ENCODE measurements at places on chromosomes 16 and 17. TPM values are rescaled to one million over a fixed set of nuclear protein-coding genes. Genes with fewer than 3 reads are reported as not detected.

Gene CCL4
- total RNA-seq: 8.8 TPM

GRCh38 chr16:70577256-70577698, 53.7 kb downstream of the SF3B3 start:
- no peak for DNase-seq

Gene CD300H
- not detected for total RNA-seq

DNA sequence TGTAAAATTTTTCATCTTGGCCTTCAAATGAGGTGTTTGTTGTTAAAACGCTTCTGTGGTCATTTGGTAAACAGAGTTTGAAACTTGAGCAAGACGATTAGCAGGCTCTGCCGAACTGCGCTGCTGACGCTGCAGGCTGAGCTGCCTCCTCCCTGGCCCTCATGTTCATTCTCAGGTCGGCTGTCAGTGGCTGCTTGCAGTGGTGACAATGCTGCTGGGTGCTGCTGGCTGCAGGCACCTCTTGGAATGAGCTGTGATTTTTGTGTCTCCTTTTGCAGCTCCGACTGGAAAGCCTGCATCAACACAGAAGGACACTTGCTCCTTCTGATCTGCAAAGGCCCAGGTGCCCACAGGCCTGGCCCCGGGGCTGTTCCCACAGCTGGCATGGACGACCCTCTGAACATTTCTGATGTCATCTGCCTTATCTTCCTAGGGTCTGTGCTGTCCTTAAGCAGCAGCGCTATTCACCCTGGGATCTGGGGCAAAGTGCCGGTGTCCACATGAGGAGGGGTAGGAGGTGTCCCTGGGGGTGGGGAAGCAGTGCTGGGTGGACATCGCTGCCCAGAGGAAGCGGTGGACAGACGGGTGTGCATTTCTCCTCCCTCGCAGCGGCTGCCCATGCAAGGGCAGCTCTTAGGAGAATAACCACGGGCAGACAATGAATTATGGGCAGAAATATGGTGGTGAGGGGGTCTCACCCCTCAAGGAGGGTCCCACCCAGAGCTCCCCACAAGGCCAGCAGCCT, 23.1 kb upstream of the OSGIN1 start:
- no peak for DNase-seq

DNA sequence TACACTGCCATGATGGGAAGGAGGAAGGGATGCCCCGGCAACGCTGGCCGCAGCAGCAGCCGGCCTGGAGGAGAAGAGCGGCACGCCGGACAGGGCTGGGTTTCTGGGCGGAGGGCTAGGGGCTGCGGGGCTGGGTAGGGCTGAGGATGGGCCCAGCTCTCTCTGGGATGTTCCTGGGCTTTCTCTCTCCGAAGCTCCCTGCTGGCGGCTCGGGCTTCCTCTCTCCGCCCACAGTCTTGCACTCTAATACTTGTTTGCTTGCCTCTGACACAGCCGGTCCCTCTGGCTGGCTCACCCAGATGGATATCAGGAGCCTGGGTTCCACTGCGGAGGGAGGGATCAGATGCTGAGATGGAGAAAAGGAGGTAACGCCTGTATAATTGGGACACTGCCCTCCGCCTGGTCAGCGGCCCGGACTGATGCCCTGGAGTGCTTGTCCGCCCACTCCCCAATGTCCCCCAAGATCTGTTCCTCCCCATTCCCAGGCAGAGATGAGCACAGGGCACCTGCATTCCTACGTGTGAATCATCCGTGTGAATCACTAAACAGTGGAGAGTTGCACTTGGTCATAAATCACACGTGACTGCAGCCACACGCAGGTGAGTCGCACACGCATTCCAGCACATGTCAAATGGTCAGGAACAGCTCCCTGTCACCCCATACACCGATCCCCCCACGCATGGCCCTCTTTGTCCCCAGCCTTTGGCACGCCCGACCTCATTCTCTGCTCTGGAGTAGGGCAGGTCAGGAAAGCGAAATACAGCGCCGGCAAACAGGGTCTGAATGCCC, at the start of gene ALOXE3:
Gene ALOXE3 (minus strand): TSS at position 535 of the 789 bp plus-strand sequence. CDS start 524 bp downstream, at position 11.
- DNase-seq: peak; percentile 48

DNA sequence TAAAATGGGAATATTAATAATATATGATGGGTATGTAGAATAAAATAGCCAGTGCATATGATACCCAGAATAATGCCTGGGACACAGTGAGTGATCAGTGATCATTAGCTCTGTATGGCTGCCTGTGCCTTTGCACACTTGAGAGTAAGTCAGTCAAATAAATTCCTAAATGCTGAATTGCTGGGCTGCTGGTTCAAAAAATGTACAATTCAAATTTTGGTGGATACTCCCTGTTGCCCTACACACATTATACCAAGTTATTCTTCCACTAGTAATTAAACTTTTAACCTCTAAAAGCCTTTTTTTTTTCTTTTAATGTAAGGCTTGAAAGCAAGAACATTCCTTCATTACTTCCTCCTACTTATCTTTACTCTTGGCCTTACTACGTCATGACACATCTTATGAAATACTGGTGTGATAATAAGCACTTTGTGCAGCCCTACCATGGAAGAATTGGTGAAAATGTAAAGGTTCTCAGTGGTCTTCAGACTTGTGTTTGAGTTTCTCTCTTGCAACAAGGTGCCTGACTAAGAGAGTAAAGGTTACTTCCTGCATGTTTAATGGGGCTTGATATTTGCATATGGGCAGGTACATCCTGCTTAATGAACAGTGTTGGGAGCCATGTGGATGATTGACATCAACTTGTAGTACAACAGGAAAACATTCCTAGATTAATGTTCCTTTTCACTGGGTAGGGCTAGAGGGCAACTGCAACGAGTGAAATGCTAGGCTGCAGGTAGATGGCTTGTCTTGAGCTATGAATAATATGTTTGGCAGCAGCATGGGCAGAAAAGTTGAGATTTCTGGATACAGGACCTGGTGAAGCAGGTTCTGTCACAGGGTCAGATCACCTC, 84.3 kb downstream of the PRKCA start:
- no peak for DNase-seq

- no peak for DNase-seq
These were observed 110.7 kb downstream of the ABCC6 start for GRCh38 chr16:16112450-16113053.

Gene DOC2A
- not detected for total RNA-seq

DNA sequence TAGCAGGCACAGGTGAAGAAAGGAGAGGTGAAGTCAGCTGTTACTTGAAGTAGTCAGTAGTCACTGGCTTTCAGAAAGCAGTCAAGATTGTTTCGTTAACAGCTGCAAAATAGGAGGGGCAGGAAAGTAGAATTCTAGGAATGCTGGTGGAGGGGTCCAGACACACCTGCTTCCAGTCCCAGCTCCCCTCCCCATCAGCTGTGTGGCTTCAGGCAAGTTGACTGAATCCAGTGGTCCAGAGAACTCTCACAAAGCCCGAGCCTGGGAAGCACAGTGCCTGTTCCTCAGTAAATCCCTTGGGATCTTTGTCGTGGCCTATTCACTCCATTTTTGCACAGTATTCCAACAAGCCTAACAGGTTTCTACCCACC, 4.6 kb upstream of the SOCS1 start:
- no peak for DNase-seq

DNA sequence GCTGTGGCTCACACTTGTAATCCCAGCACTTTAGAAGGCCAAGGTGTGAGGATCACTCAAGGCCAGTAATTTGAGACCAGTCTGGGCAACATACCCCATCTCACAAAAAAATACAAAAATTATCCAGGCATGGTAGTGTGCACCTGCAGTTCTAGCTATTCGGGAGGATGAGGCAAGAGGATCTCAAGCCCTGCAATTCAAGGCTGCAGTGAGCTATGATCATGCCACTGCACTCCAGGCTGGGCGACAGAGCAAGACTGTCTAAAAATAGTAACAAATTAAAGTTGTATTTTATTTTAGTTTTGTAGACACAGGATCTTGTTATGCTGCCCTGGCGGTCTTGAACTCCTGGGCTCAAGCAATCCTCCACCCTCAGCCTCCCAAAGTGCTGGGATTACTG, 18.2 kb downstream of the USP31 start:
- DNase-seq: no peak

Gene GRAPL
- 188 TPM for total RNA-seq

- peak; percentile 64 for DNase-seq
These were observed 34.9 kb upstream of the ZNF469 start for GRCh38 chr16:88347656-88348376.

Gene TLCD3B
- not detected for total RNA-seq

Gene TOM1L2
- 29.7 TPM for total RNA-seq

DNA sequence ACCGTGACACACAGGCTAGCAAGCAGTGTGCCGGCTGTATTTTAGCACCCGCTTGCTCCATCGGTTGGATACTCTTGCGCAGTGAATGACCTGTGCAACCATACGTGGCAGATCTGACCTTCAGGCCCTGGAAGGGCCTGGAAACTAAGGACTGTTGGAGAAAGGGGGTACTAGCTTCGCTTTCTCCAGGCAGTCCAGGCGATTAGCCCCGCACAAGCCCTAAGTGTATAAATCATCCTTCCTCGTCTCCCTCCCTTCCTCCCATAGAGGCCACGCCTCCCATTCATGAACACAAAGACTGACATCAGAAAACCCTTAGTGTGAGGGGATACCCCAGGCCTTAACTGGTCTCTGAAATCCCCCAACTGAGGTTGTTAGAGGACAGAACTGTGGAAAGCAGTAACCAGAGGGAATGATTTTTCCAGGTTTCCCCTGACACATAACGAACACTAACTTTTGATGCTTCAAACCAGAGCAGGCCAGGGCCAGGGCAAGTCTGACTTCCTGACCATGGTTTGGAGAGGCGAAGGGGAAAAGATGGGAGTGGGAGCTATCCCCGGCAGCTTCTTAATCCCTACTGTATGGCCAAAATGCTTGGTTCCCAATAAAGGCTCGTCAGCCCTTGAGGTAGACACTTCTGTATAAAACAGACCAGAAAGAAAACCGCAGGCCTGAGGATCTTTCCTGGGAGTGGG, 1.4 kb upstream of the DYNLL2 start:
- DNase-seq: peak; percentile 19

- no peak for DNase-seq
These were observed 4.7 kb downstream of the PRR29 start for GRCh38 chr17:64002658-64003525.

Gene TBC1D3C
- total RNA-seq: 13.5 TPM

DNA sequence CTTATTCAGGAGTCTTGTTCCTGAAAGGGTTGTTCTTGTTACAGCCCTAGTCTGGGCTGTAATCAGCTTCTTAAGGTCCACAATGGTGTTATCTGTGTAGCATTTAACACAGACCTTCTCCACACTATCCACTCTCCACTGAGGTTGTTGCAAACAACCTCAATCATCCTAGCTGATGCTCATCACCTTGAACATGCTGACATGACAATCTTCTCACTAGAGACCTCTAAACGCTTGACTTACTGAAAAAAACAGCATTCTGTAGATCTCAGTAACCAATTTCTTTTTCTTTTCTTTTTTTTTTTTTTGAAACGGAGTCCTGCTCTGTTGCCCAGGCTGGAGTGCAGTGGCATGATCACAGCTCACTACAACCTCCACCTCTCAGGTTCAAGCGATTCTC, 3.6 kb downstream of the TNFRSF17 start:
- DNase-seq: no peak

Gene NAGS
- 2.2 TPM for total RNA-seq

DNA sequence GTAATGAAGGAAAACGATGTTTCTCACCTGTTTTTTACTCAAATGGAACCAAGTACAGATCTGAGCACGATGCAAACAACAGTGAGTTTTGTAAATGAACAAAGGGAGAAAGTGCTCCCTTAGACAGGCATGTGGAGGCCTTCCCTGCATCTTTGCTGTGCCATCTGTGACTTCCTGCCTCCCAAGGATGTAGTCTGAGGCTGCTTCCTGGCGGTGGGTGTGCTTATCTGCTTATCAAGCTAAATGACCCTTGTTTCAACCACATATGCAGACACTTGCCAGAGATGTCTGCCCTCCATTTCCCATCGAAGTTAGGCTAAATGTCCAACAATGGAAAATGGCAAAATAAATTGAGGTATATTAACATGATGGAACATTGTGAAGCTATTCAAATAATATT, 34.6 kb downstream of the RGS9 start:
- no peak for DNase-seq

- no peak for DNase-seq
These were observed 410.2 kb upstream of the PSMD7 start for GRCh38 chr16:73886426-73886825.

DNA sequence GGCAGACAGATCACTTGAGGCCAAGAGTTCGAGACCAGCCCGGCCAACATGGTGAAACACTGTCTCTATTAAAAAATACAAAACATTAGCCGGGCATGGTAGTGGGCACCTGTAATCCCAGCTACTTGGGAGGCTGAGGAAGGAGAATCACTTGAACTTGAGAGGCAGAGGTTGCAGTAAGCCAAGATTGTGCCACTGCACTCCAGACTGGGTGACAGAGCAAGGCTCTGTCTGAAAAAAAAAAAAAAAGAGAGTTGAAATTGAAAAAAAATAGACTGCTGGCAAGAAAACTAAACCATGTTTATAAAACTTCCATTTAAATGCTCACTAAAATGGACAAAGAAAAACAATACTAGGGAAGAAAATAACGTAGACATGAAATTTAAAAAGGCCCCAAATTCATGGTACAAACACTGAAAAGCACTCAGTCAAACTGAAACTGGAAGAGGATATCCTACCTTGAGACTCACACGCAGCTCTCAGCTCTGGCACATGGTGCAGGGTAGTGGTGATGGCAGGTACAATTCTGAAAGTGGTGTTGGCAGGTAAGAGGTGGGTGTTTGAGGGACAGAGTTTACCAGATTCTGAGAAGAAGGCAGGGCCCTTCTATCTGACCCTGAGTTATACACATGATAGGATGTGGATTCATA, 19.3 kb downstream of the CNTROB start:
- peak; percentile 47 for DNase-seq

Gene OR1A1
- not detected for total RNA-seq

Gene DNAH9
- total RNA-seq: not detected

Gene TBX21
- 8.4 TPM for total RNA-seq

DNA sequence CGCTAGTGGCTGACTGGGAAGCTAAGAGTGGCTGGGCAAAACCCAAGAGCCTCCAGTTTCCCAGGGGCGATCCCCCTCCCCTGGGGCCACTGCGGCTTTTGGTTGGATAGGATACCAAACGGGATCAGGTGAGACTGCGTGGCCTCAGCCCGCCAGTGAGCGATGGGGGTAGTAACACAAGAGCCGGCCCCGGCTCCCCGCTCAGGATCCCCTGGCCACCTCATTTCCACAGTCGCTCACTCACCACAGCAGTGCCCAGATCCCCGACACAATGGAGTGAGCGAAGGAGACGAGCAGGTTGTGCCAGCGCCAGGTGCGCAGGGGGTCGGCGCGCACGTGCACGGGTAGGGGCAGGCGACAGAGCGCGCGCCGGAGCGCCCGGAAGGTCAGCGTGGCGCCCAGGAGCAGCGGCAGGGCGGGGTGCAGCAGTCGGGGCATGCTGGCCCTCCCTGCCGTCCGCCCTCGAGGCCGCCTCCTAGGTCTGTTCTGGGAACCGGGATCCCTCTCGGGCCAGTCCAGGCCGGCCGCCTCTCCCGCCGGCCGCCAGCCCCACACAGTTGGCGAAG, 290 bp downstream of the TLCD1 start:
- DNase-seq: no peak
